NCI-H146 (cell line): ENCODE measurements at places on chromosomes 2 and 18.

GRCh38 chr2:95031076-95031725 is 5.7 kb downstream of the MAL start:
- DNase-seq, result no peak

GRCh38 chr18:8218197-8218596 is 391.0 kb upstream of the RAB12 start:
- DNase-seq, result no peak

- DNase-seq, result no peak
These were observed 291.1 kb downstream of the MTX2 start for GRCh38 chr2:176560296-176560695.

DNA sequence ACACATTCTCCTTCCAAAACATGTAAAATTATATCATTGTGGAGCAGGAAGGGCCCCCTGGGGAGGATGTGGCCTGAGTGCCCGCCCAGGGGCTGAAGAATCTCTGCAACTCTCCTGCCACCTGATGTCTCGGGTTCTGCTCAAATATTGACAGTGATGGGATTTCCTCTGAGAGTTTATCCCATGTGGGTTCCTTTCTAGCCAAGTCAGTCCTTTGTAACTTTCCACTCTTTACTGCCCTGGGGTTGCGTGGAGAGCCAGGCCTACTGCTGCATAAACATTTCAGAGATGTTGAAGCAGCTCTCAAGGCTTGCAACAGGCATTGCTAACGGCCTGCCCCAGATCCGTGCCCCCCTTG is 4.0 kb upstream of the RAB17 start:
- DNase-seq, result no peak

DNA sequence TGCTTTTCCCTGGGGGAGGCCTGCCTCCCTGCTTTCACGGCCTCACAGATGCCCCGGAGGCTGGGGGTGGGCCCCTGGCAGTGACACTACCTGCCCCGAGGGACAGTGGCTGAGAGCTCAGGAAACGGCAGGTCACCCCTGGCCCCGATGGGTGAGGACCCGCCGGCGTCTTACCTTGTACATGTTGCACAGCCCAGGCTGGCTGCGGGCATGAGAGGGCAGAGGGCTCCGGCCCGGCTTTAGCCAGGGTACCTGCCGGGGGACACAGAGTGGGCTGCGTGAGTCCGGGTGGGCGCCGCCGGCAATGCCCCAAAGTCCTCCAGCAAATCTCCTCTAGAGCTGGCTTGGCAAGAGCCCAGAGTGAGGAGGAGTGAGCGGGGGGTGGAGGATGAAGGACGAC is 122.9 kb downstream of the MBP start:
- DNase-seq, result no peak

DNA sequence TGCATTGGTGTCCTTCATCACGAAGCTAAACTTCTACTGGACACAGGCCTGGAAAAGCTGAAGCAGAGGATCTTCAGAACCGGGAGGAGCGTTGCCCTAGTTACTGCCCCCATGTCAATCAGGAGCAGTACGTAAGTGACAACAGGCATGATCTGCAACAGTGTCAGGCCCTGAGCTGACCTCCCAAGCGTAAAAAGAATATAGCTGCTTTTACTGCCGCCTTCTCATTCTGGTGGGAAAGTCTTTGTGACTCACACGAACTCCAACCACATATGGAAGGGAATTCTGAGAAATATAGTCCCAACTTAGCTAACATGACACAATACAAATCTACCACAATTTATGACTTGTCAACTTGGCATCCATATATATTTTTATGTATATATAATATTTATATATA is 1007.7 kb upstream of the CDH2 start:
- no peak for DNase-seq

- DNase-seq, result no peak
These were observed 75.3 kb downstream of the MBD2 start for GRCh38 chr18:54149078-54149697.
